ENCODE measurements at places on chromosomes 2 and 18.

- no peak for DNase-seq
Measured at GRCh38 chr18:39796393-39796792, 2158.6 kb upstream of the PIK3C3 start.

- DNase-seq: no peak
Measured at GRCh38 chr2:14827226-14828023, 194.9 kb downstream of the LRATD1 start.

DNA sequence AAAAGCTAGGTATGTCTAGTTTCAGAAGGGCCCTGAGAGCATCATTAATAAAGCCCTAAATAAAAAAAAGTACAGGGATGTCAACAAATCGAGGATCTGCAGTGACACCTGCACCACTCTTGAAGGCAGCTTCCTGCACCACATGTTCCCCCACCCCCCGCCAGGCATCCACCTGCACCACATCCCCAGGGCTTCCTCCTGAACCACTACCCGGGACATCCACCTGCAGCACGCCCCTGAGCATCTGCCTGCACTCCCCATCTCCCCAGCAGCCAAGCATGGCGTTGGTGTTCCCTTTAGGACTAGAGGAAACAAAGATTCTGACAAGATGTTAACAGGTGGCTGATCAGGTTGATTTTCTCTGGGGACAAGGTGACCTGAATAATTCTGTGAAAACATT is 55.2 kb downstream of the DLGAP1 start:
- no peak for DNase-seq

DNA sequence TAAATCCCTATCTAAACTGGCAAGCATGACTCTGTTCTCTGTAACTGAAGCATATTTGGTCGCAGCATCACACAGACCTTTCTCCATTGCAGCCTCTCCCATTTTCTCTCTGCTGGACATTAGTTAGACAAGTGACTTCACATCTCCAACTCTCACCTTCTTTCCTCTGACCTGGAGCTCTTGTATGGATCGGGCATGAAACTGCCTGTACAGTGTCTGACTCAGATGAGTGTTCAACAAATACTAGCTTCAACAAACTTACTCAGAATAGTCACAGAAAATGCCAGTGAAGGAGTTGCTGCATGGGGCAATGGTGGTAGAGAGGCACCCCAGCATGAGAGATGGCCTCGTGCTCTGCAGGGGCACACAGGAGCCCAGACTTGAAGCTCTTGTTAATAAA is 104.7 kb upstream of the COPS8 start:
- DNase-seq: no peak

- DNase-seq: no peak
Measured at GRCh38 chr18:70384181-70384790, 95.4 kb downstream of the SOCS6 start.

DNA sequence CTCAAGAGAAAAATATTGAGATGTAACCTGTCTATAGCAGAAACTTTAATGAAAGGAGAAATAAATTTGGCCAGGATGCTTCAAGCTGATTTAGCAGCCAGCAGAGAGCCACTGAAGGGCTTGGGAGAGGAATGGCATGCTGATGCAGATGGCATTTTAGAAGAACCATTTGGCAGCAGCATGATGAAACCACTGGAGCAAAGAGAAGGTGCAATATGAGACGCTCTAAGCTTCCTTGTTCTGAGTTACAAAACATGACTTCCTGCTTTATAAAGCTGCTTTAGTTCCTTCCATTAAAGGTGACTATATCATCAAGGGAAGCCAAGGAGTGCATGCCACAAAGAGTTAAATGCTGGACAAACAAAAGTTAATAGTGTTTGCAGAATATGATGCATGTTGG is 189.7 kb downstream of the PID1 start:
- DNase-seq: no peak

DNA sequence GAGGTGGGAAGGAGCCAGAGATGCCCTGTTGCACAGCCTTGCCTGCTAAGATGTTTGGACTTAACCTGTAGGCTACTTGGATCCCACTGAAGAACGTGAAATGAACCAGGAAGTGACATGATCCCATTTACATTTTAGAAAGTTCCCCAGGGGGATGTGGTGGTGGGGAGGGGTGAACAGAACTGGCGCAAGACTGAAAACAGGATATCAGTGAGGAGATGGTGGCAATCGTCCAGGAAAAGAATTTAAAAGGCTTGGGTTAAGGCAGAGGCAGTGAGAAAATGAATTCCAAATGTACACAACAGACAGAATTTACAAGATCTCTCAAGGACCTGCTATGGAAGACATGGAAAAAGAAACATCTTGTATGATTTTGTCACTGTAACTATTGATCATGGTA is 42.3 kb downstream of the SULT1C2 start:
- DNase-seq: no peak

DNA sequence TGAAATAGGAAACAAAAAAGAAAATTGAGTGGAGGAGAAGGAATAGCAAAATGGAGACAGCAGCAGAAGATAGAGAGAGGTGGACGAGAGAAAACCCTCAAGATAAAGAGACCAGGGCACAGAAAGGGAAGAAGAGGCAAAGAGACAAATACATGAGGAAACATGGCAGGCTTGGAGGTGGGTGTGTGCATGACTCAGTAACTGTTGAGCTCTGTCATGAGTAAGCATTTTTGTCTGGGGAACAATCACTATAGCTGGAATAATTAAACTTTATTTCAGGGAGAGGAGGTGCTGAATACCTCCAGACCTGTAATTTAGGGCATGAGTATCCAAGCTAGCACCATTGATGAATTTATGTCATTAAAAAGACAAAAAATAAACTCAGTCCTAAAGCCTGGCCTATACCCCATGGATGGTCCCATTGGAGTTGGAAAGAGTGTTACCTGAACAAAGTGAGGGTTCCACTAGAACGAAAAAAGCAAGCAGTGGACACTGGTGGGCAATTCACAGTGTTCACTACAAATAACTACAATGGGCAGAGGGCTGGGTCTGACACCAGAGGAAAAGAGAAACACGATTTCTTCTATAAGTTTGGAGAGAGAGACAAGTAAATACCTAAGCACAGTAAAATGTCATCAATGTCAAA is 145.5 kb downstream of the ADCYAP1 start:
- no peak for DNase-seq

DNA sequence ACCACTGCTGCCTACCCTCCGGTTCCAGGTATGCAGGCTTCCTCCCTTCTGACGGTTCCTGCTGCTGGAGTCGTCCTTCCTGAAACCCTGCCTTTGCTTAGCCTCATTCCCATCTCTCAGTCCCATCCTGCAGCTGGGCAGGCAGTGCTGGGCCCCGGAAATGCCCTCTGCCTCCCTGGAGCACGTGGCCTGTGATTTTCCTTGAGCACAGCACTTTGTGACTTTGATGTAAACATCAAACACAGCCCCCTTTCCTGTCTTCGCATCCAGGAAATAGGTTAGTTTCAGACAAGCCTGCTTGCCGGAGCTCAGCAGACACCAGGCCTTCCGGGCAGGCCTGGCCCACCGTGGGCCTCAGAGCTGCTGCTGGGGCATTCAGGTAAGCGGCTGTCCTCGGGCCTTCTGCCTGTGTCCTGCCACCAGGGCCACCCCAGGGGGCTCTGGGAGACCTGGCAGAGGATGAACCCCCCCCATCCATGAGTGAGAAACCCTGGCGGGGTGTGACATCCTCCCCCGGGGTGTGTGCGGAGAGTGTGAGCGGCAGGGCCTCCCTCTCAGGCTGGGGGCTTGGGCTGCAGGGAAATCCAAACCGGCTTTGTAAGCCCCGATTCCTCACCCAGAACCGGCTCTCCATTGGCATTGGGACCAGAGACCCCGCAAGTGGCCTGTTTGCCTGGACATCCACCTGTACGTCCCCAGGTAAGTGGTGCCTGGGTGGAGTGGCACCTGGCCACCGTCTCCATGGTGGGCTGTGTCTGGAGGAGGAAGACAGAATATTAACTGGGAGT is at the start of gene ZAP70:
ZAP70 (plus strand) TSS at position 281 of the 788 bp plus-strand sequence. CDS start 10,461 bp downstream, outside the sequence.
- DNase-seq: no peak

DNA sequence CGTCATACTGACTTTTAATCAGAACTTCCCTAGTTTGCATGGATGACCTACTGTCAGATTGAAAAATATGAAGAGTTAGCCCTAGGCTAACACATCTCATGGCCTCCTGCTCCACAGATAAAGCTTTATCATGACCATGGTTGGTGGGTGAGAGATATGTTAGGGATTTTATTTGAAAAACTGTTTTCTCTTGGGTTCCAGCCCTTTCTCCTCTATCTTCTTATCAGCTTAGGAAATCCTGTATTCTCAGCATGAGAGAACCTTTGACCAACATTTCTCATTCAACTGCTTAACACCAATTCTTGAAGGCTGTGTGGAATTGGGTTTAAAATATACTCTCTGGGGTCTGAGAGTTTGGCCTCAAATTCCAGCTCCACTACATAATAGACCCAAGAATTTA is 1407.0 kb upstream of the CELF4 start:
- DNase-seq: no peak

- DNase-seq: no peak
Measured at GRCh38 chr2:225276207-225276606, 123.3 kb upstream of the NYAP2 start.

DNA sequence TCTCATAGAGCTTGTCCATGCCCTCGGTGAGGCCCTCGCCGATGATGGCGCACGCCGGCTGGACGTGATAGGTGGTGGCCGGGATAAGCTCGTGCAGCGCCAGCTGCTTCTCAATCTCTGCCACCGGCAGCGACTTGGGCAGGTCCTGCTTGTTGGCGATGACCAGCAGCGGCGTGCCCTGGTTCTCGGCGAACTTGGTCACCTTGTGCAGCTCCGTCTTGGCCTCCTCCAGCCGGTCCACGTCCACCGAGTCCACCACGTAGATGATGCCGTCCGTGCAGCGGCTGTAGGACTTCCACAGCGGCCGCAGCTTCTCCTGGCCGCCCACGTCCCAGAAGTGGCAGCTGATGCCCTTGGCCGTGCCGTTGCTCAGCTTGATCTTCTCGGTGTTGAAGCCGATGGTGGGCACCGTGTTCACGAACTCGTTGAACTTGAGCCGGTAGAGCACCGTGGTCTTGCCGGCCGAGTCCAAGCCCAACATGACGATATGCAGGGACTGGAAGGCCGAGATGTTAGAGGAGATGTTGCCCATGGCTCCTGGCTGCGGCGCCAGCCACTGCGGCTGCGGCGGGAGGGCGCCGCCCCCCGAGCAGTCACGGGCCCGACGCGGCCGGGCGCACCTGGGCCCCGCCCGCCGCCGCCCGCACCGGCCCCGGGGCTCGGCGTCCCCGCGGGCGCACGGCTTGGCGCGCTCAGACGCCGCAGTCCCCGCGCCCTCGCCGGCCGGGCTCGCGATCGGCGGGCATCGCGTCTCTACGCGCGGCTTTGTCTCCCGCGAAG is 636 bp downstream of the ARL4C start:
- DNase-seq: no peak

GRCh38 chr2:241213041-241213440 is 24.6 kb downstream of the ANO7 start:
- DNase-seq: no peak

- DNase-seq: no peak
Measured at GRCh38 chr2:42492691-42493467, 903 bp downstream of the KCNG3 start.

DNA sequence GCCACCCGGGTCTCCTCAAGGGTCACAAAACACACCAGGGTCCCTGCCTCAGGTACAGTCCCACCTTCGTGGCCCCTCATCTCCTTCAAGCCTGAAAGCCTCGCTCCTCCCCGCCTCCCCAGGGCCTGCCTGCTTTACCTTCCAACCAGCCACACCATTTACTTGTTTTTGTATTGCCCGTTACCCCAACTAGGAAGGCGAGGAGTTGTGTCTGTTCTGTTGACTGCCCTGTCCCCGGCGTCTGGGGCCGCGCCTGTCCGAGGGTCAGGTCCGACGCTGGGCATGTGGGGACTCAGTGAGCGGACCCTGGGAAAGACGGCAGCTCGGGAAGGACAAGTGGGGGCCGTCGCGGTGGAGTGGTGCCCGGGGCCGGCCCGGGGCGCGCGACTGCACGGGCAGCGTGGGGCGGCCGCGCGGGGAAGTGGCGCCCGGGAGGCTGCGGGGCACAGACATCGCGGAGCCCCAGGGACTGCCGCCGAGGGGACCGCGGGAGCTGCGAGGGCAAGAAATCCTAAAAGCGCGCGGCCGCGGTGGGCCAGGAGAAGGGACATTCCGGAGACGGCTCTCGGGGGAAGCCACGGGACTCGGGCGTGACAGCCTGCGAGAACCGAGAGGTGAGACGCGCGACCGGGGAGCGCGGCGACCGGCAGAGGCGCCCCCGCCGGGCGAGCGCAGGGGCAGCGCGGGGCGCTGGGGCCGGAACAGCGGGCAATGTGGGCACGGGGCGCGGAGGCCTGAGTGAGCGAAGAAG is 797 bp upstream of the GRHL1 start:
- no peak for DNase-seq

- DNase-seq: no peak
Measured at GRCh38 chr2:78908973-78909372, 116.5 kb upstream of the REG3G start.

- DNase-seq: no peak
Measured at GRCh38 chr2:47631792-47632398, 151.1 kb upstream of the MSH6 start.

DNA sequence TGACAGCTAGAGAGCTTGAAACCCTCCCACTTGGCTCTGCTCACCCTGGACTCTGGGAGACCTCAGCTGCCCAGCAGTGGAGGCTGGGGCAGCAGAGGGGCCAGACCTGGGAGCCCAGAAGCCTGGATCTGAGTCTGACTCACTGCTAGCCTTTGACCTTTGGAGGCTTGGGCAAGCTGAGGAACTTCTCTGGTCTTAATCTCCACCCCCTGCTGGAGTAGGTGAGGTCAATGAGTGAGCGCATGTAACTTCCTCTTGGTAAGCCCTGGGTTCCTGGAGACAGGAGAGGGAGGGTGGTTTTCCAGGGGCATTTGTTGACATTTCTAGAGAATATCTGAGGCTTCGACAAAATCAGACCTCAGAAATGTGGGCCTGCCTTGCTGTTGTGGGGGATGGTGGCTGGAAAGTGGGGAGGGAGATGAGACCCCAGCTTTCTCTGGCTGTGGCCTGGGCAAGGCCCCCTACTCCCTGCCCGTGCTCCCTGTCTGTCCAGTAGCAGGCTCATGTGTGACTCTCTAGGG is 73.0 kb upstream of the YWHAQ start:
- no peak for DNase-seq

GRCh38 chr2:84847326-84848050 is 33.4 kb downstream of the TRABD2A start:
- no peak for DNase-seq

All from NCI-H1436 treated with DMSO at 0.1 percent for 48 hours (cell line).